ENCODE measurements at places on chromosomes 16 and 17.
A peak's percentile ranks its signal among the peaks of the same experiment; 100 is the strongest.

DNA sequence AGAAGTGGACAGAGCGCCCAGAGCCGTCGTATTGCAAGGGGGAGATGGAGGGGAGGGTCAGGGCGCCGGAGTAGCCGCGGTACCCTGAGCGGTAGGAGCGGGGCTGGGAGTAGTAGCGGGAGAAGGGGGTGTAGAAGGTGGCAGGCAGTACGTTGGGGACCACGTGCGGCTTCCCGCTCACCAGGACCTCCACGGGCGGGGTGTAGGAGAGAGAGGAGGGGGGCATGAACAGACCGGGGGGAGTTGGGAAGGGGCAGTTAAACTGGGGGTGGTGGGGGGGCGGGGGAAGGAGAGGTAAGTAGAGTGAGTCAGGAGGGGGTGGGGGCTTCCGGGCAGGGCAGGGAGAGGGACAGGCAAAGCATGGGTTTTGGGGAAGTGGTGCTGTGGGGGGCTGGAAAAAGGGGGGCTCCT, 16.8 kb downstream of the ST6GALNAC2 start:
- DNase-seq = no peak

DNA sequence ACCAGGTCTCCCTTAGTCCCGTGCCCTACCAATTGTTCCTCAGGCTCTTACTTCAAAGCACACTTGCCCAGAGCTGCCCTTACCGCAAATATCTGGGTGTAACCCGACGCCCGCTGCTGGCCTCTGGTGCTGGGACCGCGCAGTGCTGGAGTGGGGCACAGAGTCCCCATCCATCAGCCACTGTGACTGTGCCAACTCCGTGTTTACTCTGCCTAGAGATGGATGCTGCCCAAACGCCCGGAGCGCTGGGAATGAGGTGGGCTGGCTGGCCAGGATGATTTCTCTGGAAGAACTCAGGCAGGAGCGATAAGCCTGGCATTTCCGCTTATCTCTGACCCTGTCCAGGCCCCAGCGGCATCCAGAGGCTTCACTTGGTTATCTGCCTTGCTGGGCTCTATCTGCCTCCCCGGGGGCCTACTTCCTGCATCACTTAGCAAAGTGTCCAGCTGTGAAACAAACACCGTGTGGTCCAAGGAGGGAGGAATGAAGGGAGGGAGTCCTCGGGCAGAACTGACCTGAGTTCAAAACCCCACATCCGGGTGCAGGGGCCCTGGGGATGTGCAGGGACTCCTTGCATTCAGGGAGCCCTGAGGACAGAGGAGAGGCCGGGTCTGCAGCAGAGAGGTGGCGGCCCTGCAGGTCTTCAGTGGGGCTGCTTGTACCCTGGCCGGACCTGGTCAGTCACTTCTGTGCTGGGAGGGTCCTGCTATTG, 9.4 kb upstream of the MYLK3 start:
- no peak for DNase-seq

GRCh38 chr17:19470530-19471261, 59.7 kb downstream of the RNF112 start:
- DNase-seq = no peak

- DNase-seq = no peak
These were observed 19.9 kb upstream of the PLLP start for GRCh38 chr16:57304169-57305061.

DNA sequence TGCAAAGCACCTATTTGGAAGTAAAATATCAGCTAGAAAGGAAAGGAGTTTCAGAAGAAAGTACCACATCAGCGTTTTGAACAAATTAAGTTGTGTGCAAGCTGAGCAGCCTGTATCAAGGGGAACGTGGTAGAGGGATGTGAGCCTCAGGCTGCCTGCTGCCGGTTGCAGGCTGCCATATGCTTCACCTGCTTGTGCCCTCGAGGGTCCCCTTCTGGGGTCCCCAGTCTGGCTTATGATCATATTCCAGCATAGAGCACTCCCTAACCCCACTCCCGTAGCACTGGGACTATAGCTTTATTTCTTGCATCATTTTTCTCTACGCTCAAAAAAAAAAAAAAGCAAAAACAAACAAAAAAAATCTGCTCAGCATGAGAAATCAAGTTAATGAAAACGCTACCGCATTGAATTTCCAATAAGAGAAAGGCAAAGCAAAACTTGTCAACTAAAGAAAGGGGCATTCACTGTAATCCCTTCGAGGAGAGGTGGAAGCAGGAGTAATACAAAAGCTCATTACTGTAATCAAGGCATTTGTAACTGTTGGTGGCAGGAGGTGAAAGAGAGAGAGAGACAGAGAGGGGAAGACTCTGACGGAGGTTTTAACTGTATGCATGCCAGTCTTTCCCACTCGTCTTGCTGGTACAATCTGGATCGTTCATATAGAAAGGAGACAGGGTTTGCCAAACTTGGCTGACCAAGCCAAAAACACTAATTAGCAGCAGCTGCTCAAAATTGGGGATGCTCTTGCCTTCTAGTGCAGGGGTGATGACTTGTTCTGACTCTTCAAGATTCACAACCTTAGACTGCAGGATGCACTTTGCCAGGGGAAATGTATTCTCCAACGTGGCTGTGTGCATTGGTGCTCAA, 258.2 kb upstream of the HSBP1 start:
- DNase-seq = no peak

GRCh38 chr17:16989230-16989952, 17.5 kb upstream of the TNFRSF13B start:
- DNase-seq = no peak

GRCh38 chr17:60153606-60154390, 4.0 kb downstream of the CA4 start:
- DNase-seq = no peak

DNA sequence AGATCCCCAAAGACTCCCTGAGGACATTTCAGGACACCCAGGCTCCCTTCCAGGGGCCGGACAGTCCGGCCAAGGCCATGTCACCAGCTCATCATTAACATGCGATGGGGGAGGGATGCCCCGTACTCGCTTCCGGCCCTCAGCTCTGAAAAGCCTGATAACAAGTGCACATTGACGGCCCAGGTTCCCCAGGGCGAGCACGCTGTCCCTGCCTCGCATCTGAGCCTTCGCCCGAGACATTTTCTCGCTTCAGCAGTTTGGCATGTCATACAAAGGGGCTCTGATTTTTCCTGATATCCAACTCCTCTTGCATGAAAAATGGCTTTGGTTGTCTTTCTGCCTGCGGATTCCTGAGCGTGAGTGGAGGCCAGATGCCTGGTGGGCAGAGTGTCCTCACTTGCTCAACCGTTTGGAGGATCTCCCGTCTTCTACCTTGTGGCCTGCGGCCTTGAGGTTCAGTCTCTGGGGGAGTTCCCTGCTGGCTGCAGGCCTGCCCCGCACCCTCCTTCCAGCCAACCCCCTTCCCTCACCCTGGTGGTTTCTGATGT, 14.1 kb downstream of the CACNG4 start:
- DNase-seq = no peak

- no peak for DNase-seq
These were observed 11.5 kb downstream of the MAPT start for GRCh38 chr17:45905814-45906213.

DNA sequence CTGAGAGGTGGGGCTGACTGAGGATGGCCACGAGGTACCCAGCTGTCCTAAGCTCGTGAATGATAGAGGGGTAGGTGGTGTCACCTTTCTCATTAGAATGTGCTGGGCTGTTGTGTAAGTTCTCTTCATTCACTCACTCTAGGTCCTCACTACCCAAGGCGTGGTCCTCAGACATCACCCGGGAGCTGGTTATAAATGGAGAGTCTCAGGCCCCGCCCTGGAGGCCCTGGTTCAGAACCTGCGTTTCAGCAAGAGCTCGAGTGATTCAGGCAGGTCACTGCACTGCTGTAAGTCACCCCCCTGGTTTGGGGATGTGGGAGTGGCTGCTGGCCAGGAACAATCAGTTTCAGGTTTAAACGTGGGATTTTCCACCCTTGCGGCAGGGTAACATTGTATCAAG, 139.8 kb downstream of the FOXL1 start:
- no peak for DNase-seq

- peak; percentile 48 for DNase-seq
These were observed 57.0 kb downstream of the ABR start for GRCh38 chr17:1122533-1123392.

GRCh38 chr16:58299757-58300349, 5.0 kb upstream of the PRSS54 start:
- DNase-seq = no peak

DNA sequence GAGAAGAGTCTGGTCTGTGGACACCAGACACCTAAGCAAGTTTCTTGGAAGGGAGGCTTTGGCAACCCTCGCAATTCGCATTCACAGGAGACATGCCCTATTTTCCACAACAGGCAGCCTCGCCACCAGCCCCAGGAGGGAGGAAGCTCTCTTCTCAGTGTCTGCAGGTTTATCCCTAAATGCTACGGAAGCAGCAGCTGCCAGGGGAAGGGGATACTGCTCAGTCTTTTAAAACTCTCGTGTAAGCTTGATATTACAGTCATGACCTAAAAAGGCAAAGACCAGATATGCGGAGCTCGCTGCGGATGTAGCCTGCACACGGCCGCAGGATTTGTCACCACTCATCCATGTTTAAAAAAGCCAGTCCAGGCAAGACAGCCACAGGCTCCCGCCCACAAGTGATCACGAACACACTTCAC, 159.2 kb upstream of the RPH3AL start:
- DNase-seq = no peak

GRCh38 chr16:35909351-35909954, 2450.0 kb downstream of the TP53TG3F start:
- no peak for DNase-seq

DNA sequence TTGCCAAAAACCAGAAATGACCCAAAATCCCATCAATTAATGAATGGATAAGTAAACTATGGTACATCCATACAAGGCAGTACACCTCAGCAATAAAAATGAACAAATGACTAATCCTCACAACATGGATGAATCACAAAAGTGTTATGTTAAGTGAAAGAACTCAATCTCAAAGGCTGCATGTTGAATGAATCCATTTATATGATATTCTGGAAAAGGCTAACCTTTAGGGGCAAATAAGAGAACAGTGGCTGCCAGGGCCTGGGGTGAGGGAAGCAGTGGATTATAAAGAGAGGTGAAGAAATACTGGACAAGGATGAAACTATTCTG, 46.1 kb upstream of the MSI2 start:
- DNase-seq = no peak

DNA sequence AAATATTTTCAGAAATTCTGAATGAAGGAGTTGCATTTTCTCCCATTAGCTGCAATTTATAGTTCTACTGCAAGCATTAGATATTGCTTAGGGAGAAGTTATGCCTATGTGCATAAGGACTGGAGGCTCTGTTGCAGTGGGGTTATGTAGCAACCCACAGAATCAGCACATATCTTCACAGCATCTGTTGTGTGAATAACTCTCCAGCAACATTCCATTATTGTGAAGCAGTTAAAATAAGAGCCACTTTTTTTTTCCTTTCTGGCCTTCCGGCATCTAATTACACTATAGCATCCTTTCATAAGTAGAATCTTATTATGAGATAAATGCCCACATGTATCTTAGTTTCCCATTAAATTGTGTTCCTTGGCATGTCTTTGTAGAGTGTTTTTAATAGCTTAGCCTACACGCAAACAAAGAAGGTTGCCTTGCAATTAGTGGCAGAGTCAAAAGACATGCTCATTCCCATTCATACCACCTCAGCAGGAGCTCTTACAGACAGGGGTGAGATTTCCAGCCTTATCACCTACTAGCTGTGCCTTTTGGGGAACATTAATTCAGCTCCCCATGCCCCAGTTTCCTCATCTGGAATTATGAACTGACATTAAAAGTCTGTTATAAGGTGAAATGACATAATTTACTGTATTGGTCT, 596.0 kb upstream of the GOT2 start:
- no peak for DNase-seq

GRCh38 chr17:51840688-51841087, 317.8 kb downstream of the CA10 start:
- DNase-seq = no peak

DNA sequence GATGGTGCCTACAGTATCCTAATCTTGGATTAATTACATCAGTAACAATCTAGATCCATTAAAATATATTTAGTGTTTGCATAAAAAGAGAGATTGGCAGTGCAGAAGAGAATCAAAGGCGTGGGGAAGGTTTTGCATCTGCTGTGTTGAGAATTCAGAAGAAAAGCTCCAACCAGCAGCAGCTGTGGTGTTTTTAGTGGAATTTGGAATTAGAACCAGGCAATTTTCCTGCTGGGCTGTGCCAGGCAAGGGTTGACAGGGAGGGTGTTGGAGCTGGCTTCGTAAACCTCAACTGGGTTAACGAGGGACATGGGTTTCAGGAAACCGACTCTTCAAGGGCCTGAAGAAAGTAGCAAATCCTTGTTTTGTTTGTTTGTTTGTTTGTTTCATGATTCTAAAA, 107.8 kb upstream of the WSCD1 start:
- DNase-seq = no peak

DNA sequence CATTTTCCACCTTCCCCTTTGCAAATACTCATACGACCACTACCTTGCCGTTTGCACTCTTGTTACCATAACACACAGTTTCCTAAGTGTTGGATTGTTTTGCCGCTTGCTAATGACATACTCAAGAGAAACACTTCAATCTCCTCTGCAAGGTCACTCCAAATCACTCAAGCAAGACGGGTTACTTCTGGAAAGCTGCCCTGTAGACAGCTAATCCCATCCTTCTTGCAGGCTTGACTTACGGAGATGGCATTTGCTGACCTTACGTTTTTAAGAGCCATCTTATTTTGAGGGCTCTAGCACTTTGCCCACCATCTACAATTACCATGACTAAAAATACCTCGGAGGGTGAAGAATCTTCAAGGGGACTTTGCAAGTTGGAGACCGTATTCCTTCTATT, 46.2 kb downstream of the MYH3 start:
- no peak for DNase-seq

- DNase-seq = no peak
These were observed 106.1 kb downstream of the ZNF423 start for GRCh38 chr16:49749816-49750215.

DNA sequence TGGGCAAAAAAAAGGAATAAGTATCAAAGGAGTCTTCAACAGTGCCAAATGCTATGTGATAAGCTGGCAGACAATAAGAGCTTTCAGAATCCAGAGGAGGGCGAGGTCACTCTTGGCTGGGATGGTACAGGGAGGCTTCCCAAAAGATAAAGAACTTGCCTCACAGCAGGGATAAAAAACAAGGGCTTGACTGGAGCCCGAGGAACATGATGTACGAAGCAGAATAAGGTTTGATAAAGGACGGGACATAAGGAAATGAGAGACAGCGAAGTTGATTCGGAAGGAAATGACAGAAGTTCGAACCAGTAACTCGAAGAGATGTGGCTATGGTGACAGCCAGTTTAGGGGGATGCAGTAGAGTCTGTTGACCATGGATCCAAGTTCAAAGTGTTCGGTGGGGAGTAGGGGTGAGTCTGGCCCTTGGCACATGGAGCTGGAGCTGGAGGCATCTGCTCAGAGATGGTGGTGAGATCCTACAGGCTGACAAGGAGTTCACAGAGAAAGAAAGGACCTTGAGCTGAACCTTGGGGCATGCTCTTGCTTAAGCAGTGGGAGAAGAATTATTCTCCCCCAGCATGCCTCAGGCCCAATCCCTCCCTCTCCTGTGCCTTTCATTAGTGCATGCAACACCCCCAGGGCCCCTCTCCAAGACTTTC, 137.6 kb upstream of the RCVRN start:
- no peak for DNase-seq
